ENCODE measurements at places on chromosomes 11 and 22.

- no peak for DNase-seq
Measured at GRCh38 chr11:113528982-113529381, 53.8 kb upstream of the DRD2 start.

DNA sequence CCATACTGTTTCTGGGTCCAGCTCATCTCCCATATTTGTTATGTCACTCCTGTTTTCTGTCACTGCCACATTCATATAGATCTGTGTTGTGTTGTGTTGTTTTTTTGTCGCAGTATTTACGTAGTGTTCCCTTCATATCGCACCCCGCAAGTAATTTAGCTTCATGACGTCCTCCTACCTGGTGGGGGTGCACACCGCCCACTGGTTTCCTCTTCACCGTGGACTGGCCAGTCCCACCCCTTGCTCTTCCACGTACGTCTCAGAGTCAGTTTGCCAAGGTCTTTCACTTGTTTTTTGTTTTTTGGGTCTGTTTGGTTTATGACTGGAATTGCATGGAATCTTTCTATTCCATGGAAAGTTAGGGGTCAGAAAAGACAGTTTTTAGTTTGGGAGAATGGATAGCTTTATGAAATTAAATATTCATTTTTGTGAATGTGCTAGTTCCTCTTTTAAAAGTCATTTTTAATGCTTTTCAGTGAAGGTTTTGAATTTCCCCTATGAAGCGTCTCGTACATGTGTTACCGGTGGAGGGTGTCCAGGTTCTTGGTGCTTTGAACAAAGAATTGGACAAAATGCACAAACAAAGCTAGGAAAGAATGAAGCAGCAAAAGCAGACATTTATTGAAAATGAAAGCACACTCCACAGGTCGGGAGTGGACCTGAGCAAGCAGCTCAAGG is 134.3 kb downstream of the TBC1D22A start:
- no peak for DNase-seq

- DNase-seq: peak; percentile 50
Measured at GRCh38 chr11:63901660-63902059, 15.3 kb downstream of the RCOR2 start.

GRCh38 chr11:107018219-107018901 is at the start of gene GUCY1A2:
GUCY1A2 (minus strand) TSS chr11:107018476; CDS start chr11:107018055, 421 bp downstream.
- no peak for DNase-seq

- DNase-seq: no peak
Measured at GRCh38 chr11:75797116-75797515, 17.9 kb upstream of the UVRAG start.

DNA sequence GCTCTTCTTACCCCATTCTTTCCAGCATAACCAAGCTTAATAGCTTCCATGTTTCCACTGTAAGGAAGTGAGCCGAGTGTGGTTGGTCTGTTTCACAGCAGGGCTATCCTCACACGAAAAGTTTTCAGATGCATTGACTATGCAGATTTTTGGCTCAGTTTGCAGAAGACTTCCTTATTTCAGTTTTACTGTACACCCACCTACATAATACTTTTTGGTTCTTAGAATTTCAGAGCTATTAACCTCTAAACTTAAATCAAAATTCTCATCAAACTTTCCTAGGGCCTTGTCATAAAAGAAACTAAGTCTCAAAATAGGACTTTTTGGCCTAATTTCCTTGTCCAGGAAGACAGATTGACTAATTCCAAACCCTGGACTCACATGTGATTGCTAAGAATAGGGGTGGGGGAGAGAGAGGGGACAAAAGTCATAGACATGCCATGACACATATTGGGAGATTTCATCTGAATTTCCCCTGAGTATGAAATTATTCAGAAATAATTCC is 7.3 kb upstream of the EHF start:
- DNase-seq: no peak

DNA sequence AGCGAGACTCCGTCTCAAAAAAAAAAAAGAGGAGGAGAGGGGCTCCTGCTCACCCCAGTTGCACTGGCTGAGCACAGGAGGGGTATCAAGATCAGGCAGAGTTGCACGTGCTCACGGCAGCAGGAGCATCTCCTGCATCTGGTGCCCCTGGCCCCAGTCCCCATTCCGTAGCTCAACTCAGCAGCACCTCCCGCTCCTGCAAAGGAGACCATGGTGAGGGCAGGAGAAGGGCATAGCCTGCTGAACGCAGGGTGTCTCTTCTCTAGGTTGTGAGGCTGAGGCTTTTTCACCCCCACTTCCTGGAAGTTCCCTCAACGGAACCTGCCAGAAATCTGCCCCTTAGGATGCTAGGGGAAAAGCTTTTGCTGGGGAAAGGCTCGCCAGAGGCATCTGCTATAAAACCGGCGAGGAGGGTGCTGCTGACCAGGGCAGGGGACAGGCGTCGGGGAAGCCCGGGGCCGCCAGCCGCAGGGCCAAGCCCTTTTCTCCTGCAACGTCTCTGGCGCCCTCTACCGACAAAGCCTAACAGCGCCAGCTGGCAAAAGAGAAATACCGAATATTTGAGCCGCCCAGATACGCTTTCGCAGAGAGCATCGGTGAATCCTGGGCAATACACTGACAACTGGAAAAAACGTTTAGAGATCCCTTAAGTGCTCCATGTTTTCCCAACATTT is 1.0 kb upstream of the PPP6R2 start:
- DNase-seq: peak; percentile 79

DNA sequence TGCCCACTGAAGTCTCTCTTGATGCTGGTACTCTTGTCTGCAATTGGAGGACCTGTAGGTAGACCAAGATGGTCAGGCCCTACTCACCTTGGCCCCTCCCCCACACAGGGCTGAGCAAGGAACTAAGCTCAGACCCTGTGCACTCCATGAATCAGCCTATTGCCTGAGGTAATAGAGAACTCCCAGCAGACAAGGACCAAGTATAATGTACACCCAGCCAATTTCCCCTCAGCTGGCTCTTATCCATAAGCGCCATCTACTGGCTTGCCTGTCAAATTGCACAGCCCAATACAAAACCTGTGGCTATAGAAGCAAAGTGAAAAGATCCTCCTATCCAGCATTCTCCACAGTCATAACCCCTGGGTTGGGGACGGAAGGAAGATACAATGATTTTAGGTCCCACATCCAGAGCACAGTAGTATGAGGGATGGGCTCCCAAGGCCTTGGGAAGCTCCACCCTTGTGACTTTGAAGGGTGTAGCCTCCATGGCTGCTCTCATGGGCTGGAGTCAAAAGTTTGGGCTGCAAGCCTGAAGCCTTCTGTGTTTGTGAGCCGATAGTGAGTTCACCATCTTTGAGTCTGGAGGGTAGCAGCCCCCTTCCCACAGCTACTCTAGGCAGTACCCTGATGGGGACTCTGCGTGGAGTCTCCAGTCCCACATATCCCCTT is 56.0 kb downstream of the GLYATL2 start:
- DNase-seq: peak; percentile 77

- no peak for DNase-seq
Measured at GRCh38 chr11:30350384-30350783, 27.5 kb downstream of the ARL14EP start.

GRCh38 chr11:83549984-83550667 is 264.0 kb upstream of the CCDC90B start:
- no peak for DNase-seq

- DNase-seq: peak; percentile 87
Measured at GRCh38 chr22:43828998-43829782, 17.1 kb upstream of the EFCAB6 start.

- DNase-seq: no peak
Measured at GRCh38 chr11:70317581-70318305, 47.3 kb downstream of the PPFIA1 start.

GRCh38 chr22:48493733-48494132 is 1333.9 kb downstream of the BRD1 start:
- DNase-seq: no peak

DNA sequence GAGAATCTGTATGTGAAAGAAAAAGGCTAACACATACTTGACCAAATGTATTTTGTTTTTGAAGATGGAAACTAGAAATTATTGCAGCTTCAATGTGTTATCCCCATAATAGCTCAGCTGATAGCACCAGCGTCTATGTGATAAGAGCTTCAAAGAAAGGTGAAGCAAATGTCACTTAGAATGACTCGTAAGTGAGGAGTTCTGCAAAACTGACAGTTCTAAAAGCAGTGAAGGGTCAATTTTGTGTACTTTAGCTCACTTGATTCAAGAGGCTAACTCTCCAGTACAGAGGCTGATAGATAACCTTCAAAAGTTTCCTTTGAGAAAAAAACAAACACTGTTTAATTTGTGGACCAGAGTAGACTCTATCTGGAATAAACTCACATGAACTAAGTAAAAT is 87.2 kb upstream of the CARD18 start:
- DNase-seq: no peak

DNA sequence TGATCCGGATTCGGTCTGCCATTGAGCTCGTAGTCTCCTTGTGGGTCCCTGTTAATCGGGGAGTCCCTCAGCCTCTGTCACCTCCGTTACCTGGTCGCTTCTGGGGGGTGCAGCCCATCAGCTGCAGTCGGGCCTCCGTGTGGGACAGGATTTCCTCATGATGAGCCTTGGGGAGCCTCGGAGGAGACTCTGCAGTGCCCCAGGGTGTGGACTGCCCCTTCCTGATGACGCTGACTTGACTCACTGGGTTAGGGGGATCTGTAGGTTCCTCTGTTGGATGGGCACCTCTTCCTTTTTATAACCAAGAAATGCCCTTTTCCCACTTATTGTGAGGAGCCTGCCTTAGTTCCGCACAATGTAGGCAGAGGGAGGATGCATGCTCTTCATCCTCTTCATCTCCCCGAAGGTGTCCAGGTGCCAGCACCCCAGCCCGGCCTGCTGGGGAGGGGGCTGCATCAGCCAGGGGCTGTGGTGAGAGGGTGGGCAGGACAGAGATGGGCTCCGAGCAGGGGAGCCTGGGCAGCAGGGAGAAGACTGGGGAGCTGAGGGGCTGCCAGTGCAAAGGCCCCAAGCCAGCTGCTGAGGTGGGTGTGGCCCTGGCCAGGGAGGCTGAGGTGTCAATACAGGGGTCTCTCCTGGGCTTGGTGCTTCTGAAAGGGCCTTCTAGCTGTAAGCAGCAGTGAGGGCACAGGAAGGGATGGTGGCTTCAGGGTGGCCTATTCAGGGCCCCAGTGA is 13.5 kb upstream of the TTLL8 start:
- no peak for DNase-seq

DNA sequence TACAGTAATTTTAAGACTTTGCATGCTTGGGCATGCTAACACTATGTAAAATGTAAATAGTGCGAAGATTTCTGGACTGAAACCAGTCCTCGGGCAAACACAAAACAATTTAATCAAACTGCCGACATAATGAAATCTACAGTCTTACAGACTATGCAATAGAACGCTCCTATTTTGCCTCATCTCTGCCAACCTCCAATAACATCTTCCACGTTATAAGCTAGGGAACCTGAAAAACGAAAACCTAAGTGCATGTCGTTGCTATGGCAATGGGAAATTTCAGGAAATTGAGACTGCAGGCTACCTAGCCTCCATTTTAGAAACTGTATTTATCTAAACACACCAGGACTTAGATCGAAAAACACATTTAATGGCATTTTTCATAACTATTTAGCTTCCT is 1.1 kb downstream of the CSTF3 start:
- peak; percentile 58 for DNase-seq

- DNase-seq: peak; percentile 3
Measured at GRCh38 chr22:47371263-47372090, 609.0 kb downstream of the TBC1D22A start.

DNA sequence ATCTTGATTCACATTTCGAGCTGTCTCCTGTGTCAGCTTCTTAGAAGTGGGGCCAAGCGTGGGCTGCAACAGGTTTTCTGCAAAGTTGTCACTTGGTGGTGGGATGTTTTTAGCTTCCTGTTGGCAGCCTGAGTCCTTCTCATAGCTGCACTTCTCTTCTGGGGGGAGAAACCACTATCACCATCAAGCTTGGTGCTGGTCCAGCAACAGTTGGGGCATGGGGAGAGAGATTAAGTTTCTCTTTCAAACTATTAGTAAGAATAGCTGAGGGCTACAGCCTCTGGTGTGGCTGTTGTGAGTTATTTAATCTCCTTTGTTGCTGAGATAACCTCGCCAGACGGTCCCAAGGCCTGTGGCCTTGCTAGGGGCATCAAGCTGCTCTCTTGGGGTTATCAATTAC is 123.3 kb upstream of the CRYBB3 start:
- DNase-seq: no peak

GRCh38 chr22:21033895-21034294 is 1.5 kb upstream of the SLC7A4 start:
- DNase-seq: no peak

- no peak for DNase-seq
Measured at GRCh38 chr11:115933564-115933963, 429.3 kb upstream of the CADM1 start.

GRCh38 chr11:71581826-71582225 is 849 bp downstream of the KRTAP5-11 start:
- DNase-seq: no peak

DNA sequence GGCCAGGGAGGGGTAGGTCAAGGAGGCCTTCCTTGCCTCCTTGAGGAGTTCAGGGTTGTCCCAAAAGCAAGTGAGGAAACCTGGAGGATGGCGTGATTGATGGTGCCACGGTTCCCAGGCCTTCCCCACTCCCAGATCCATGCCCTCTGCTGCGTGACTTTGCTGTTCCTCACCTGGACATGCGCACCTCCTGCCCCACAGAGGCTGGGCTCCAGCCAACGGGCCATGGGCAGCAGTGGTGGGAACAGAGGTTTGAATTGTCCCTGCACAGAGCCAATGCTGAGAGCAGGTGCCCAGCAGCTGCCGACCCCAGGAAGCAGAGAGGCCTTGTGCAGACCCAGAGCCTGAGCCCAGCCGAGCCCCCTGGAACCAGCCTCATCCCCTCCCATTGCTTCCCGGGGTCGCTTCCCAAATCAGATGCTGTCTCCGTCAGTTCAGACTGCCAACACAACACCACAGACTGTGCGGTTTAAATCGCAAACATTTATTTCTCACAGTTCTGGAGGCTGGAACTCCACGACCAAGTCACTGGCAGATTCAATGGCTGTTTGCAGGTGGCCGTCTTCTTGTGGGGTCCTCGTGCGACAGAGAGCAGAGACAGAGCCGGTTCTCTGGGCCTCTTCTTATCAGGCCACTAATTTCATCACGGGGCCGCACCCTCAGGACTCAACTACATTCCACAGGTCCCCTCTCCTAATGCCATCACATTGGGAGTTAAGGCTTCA is 6.2 kb upstream of the LINC01488 start:
- DNase-seq: no peak

- DNase-seq: no peak
Measured at GRCh38 chr11:125227151-125227550, 62.6 kb downstream of the PKNOX2 start.

GRCh38 chr22:22714600-22715335 is 70.4 kb downstream of the GGTLC2 start:
- no peak for DNase-seq

DNA sequence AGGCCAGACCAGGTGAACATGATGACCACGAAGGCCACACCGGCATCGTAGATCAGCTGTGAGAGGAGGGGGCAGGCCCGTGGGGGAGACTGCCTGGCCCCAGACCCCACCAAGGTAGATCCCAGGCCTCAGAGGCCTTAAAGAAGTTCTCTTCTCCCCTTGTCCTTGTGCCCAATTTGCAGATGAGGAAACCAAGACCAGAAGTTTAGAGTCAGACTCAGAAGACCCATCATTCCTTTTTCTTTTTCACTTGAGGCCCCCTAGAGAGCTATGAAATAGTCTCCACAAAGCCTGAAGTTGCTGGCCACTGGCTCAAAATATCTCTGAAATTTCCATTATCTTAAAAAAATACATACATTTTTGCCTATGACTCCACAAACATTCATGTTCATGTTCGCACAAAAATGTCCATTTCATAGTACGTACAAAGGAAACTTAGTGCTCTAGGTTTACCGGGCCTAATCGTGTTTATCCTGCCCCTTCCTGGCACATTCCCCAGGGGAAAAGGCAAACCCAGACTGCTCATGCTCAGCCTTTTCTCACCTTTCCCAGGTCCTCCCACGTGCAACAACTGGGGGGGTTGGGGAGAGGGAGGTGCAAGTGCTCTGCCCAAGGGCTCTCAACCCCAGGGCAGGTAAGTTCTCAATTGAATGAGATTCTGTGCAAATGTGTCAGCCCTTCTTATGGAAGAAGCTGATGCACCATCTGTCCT is 19.2 kb downstream of the SLC43A1 start:
- DNase-seq: no peak
